ENCODE measurements at places on chromosomes 5 and 9. TPM values are rescaled to one million over a fixed set of nuclear protein-coding genes. Genes with fewer than 3 reads are reported as not detected.

The ENTPD8 gene
- not detected for total RNA-seq

The PCDHGB3 gene
- 0.41 TPM for total RNA-seq

The BTNL9 gene
- not detected for total RNA-seq

The C9orf153 gene
- total RNA-seq: not detected

The LCP2 gene
- total RNA-seq: 393 TPM

The GABRA1 gene
- not detected for total RNA-seq

DNA sequence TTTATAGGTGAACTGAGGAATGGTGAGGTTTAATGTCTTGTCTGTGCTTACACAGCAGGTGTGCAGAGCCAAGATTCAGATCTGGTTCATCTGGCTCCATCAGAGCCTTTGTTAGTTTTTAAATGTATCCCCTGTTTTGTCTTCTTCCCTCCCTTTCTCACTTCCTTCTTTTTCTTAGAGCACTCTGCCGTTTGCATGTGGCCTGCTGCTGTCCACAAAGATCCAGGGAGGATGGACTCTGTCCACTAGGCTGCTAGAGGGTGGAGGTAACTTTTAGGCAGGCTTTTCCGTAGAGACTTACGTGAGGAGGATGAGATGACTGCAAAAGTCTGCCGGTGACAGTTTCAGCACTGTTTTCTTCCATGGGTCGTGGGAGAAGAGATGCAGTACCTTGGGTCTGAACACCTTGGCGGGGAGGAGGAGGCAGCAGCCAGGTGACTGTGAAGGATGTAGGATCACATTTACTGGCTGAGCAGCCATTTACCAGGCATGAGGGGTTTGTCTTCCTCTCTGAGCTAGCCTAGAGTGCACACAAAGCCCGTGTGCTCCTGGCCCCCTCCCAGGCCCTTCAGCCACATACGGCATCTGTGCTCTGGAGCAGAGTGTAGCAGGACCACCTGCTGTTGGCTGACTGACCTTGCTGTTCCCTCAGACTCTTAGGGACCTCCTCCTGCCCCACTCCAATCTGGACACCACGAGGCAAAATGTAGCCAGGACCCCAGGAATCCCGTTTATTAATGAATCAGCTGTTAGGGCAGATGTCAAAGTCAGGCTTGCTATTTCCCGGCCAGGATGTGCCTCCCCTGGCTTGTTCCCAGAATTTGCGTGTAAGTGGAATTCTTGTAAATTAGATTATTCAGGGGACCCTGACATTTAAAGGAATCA, 1.8 kb downstream of the NTMT1 start:
- no peak for DNase-seq

GRCh38 chr5:120817044-120817985, 353.2 kb downstream of the PRR16 start:
- DNase-seq: no peak

DNA sequence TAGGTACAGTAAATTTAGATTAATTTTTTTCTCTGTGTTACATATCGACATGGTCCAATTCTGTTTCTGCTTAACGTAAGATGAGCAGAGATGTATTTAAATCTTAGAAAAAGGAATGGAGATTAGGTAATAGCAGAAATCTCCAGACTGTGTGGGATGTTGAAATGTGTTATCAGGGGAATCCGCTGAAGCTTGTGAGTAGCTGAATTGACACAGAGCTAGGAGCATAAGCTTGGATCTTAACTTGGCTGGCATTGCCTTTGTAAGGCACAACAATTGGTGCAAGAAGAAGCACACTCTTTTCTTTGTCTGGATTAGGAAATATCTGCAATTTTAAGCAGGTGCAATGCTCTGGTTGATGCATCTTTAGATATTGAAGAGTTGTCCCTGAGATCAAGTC, 53.1 kb downstream of the PLPPR1 start:
- DNase-seq: no peak

DNA sequence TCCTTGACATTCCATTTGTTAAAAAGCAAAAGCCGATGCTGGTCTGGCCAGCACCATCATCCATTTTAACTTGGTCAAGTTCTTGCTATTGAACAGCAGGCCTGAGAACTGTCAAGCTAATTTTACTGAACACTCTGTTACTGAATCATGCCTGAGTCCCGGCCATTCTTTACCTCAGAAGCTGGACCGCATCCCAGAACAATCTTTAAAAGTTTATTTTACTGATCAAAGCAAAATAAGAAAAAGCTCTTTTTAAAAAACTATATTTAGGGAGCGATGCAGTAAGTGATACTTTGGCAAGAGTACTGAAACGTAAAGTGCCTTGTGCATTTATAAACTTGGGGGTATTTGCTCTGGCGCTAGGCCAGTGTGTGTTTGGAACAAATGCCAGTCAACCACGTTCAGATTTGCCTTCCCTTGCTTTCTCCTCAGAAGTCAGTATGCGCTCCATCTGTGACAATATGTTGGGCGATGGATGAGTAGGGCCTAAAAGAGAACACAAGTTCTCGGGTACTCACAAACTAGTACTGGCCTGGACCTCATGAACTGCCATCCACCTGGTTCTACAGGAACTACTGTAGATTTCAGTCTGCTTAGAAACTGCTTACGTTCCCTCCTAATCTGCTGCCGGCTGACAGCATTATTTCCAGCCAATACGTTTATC, 161.9 kb downstream of the MAPKAP1 start:
- no peak for DNase-seq
